Stimulated activated CD8-positive, alpha-beta memory T cell treated with anti-CD3 and anti-CD28 coated beads, Interleukin-2, amount 100 ng/mL, for 1 hour (primary cell): ENCODE measurements at places on chromosomes 12 and 14.

GRCh38 chr14:102768223-102769048 lies 8.8 kb upstream of the TRAF3 start:
- DNase-seq: no peak

- no peak for DNase-seq
Observed at GRCh38 chr12:64826234-64826633, 1.8 kb downstream of the TBC1D30 start.

GRCh38 chr14:75196064-75196463 lies 19.7 kb upstream of the TMED10 start:
- no peak for DNase-seq

DNA sequence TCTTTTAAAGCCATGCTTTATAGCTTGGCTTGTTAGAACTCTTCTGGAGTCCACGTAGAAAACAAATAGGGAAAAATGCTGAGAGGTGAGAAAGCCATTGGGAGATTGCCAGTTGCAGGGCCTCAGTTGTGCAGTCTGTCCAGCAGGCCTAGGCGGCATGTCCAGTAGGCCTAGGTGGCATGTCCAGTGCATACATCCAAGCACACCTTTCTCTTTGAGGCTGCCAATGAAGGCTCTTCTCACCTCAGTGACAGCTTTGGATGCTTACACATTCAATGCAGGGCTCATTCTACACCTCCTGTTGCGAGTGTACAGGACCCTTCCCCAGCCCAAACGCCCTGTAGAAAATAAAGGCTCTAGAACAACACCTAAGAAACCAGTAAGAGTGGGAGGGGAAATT lies 13.1 kb downstream of the CDK2AP1 start:
- DNase-seq: no peak

DNA sequence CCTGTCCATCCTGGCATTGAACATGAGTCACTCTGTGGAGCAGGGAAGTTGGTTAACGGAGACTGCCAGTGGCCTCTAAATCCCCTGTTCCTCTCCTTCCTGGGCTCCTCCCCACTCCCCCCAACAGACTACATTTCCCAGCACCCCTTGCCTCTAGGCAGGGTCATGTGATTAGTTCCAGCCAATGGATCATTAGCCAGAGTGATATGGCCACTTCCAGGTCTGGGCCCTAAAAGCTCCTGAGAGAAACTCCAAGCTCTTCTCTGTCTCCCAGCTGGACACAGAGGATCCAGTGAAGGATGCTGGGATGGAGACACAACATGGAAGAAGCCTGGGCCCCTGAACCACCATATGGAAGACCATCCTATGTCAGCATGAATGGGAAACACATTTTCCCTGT lies 54.4 kb upstream of the RFLNA start:
- DNase-seq: no peak

GRCh38 chr12:67319936-67320335 lies 50.8 kb downstream of the CAND1 start:
- no peak for DNase-seq

GRCh38 chr12:114704096-114704495 lies 20.1 kb upstream of the TBX3 start:
- no peak for DNase-seq

DNA sequence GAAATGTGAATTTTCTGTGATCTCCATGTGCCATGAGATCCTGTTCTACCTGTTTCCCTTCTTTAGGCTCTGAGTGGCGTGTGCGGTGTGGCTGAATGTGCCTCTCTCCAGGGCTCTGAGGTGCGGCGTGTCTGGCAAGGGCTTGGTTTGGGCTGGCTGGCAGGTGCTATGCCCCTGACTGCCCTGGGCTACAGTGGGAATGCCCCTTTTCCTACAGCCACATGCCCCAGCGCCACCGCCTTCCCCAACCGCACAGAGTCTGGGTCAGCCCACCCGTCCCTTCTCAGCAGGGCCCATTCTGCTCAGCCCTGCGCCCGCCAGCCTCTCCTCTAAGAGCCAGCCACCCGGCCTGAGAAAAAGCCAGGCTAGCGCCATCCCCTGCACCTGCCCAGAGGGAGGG lies 24.7 kb downstream of the BTBD6 start:
- no peak for DNase-seq

DNA sequence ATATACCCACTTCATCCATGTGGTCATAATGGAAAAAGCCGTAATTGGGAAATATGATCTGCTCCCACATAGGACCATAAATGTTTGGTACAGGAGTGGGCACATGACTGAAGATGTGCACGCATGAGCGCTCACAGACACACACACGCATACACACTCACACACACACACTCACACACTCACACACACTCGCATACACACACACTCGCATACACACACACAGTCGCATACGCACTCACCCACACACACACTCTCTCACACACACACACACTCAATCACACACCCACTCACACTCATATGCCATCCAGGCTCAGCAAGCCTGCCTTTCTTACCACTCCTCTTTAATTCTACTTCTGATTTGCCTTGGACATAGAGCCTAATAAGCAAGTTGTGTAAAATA lies 45.6 kb upstream of the EGLN3 start:
- DNase-seq: no peak

DNA sequence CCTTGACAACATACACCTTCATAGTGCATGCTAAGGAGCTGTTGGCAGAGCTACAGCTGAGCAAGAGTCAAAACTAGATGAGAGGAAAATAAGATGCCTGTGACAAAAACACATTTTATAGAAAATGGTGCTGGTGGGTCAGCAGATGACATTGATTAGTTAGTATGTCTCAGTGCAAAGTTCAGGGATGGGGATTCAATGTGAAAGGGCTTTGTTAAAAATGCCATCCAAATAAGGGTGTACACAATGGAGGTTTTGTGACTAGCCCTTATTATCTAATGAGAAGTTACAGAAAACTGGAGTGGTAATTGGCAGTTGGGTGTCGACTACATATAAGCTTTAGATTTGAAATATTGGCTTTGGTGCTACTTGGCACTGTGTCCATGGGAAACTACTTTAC lies 169.0 kb downstream of the MON2 start:
- no peak for DNase-seq

DNA sequence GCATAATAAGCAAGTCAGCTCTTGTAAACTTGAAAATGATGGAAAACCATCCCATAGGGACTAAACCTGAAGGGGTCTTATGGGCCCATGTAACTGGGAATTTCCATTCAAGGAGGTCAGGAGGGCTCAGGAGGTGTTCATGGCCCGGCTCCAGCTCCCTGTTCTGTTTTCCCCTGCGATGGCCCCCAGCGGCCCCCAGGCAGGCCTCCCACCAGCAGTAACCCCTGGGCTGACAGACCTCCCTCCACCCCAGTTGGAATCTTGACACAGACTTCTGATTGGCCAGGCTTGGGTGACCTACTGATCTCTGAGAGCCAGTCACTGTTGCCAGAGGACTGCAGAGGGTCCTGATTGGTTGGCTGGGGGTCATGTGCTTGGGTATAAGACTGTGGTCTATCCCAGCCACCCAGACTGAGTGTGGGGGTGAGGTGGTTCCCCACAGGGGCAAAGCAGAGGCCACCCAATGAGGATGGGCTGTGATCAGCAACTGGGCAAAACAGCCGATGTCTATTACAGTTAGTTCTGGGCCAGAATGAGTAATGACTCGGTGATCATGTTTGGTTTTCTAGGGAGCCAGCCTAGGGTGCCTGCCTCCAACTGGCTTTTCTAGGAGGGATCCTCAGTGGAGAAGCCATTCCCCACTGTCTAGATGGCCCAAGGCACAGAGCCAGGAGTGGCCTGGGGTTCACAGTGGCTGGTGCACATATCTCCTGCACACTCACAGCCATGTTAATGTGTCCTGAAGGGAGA lies 27.0 kb downstream of the RHOF start:
- no peak for DNase-seq

DNA sequence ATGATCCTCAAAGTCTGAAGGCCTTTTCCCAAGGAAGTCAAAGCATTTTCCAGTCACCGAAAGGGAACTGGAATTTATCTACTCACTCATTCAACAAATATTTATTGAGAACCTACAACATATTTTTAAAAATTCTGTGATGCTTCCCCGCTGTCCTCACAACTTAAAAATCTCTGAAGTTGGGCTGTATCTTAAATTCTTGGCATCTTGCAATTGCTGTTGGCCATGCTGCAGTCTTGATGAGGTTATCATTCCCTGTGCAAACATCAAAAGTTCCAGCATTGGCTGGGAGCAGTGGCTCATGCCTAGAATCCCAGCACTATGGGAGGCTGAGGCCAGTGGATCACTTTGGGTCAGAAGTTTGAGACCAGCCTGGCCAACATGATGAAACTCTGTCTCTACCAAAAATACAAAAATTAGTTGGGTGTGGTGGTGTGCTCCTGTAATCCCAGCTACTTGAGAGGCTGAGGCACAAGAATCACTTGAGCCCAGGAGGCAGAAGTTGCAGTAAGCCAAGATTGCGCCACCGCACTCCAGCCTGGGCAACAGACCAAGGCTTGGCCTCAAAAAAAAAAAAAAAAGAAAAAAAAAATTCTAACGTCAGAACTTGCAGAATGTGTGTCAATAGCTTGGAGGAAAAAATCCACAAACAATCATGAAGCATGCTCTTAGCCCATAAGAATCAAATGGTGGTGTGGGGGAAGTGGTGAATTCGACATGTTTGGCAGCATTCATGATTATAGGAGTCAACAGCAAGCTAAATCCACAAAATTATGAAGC lies 34.9 kb downstream of the CCDC177 start:
- DNase-seq: no peak

GRCh38 chr14:54722791-54723432 lies 156.0 kb downstream of the SAMD4A start:
- no peak for DNase-seq

DNA sequence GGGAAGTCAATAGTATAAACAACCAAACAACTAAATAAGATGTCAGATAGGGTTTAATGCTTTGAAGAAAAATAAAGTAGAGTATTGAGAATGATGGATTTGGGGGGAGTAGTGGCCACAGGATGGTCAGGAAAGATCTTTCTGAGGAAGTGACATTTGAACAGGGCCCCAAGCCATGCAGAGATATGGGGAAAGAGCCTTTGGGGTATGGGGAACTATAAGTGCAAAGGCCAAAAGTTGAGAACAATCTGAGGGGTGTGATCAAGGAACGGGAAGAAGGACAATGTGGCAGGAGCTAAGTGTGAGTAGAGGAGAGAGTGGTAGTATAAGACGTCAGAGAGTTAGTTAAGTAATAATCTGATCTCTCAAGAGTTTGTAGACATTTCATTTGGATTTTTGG lies 1.3 kb downstream of the MRPS35 start:
- DNase-seq: no peak
